ENCODE measurements at places on chromosomes 3 and 15. TPM values are rescaled to one million over a fixed set of nuclear protein-coding genes. Genes with fewer than 3 reads are reported as not detected.

NR2E3 gene
- total RNA-seq: 0.37 TPM

WNT5A gene
- total RNA-seq: 12.0 TPM

DNA sequence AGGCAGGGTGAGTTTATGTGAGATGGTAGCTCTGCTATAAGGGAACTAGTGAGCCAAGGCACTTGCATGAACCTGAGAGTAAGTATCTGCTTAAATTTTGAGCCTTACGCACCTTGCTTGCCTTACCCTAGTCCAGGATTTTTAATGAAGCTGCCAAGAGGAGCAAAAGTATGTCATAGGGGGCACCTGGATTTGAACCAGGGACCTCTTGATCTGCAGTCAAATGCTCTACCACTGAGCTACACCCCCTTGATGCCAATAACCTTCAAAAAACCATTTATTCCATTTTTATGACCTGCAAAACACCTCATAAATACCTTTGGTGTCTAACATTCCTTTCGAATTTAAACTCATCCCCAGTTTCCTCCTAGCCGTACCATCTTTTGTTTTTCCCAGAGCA is 88.3 kb upstream of the ACP3 start:
- no peak for DNase-seq

DNA sequence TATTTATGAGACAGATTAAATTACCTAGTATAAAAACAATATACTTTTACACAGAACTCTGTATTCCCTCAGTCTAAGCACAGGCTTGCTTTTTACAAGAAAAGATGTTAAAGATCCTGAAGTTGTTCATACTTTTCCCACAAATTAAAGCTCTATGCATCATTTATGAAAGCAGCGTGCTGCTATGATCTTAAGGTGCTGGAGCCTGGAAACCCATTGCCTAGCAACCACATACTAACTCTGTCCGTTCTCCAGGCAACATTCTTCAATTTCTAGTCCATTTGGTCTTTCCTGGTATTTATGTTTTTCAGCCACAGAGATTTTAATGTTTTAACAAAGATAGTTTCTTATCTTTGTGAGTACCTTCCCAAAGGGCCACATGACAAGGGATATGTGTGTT is 312.0 kb downstream of the DOCK3 start:
- no peak for DNase-seq

DNA sequence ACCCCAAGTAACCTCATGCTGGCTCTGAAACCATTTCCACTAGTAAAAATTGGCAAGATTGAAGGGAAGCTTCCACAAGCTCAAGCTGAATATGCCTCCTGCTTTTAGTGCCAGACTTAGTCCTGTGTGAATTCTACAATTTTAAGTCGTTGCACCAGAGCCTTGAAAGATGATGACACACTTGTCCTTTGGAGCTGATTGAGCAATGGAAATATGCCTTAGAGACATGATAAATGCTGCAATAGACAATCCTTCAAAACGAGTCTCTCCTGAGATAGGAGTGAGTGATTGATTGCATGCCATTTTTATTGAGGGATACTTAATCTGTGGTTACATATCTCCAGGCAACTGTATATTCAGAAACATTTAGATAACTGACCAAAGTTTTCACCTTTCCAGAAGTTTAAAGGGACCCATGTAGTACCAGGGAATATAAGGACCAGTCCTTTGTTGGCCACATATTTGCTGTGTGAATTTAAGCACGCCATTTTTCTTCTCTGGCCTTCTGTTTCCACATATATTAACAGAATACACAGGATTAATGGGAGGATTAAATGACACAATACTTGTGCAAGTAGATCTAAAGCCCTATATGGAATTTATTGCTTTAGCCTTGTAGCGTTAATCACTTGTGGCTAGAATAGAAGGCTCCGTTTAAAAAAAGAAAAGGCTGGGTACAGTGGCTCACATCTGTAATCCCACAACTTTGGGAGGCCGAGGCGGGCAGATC is 65.1 kb downstream of the PPARG start:
- DNase-seq: no peak

DNA sequence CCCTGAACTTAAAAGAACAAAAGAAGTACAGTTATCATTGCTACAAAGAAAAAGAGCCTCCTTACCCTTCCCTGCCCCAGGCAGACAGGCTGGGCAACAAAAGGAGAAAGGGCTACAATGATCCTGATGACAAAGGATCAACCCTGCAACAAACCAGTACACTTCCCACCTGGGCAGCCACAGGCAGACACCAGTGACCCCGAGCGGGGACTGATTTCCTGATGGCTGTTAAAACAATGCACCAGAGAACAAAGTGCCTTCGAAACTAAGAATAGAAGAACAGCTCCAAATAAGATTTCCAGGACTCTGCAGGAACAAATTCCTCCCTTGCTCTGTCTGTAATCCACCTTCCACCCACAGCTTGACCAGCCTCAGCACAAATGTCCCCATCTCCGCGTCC is 106.3 kb upstream of the ARHGEF3 start:
- DNase-seq: no peak

GRCh38 chr3:194756791-194757325 is 71.2 kb downstream of the FAM43A start:
- DNase-seq: no peak

DNA sequence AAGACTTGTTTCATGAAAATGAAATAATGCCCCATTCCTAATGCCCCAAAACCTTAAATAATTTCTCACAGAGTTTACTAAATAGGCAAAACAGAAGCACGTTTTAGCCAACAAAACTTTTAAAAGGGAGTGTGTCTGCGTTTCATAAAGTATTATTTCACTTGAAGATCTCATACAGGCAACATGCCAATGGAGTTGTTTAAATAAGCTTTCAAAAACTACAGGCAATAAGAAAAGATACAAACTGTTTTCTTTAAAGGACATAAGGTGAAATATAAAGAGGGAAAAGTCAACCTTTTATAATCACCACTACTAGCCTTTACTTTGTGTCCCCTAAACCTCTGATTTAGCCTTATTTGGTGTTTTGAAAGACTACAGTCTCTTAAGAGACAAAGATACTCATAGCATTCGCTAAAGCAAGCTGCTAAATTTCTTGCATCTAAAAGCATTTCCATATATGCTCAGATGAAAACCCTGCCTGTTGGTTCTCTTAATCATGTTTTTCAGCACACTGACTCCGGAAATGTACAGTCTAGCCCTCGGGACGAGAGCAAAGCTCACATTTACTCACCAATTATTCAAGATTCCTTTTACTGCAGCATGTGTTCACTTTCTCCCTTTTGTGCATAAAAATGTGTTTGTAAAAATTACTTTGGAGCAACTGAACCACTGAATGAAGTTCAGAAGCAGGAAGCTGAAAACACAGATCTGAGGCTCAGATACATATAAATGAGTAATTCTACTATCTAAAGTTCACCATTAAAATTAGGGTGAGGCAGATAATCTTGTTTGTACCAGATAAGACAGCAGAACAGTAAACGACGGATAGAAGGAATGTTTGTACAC is 119.0 kb downstream of the GOLIM4 start:
- DNase-seq: no peak

Data from NCI-H460 (cell line).